ENCODE measurements at places on chromosomes 3 and 15.
A peak's percentile ranks its signal among the peaks of the same experiment; 100 is the strongest.

GRCh38 chr15:75725719-75726607, 13.3 kb upstream of the CSPG4 start:
- DNase-seq, result no peak

DNA sequence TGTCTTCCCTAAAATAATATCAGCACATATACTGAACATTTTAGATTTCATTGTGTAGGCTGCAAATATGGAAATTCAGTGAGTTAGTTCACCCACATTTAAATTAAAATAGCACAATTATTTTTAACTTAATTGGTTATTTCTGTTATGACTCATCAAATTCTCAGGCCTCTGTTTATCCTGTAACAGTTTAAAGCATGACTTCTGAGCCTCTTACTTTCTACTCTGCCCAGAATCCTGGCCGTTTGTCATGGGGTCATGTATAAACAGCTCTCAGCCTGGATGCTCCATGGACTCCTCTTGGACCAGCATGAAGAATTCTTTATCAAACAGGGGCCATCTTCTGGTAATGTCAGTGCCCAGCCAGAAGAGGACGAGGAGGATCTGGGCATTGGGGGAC, 12.2 kb downstream of the TUBGCP4 start:
- DNase-seq, result no peak

- no peak for DNase-seq
These were observed 53.8 kb downstream of the HMG20A start for GRCh38 chr15:77474310-77474988.

DNA sequence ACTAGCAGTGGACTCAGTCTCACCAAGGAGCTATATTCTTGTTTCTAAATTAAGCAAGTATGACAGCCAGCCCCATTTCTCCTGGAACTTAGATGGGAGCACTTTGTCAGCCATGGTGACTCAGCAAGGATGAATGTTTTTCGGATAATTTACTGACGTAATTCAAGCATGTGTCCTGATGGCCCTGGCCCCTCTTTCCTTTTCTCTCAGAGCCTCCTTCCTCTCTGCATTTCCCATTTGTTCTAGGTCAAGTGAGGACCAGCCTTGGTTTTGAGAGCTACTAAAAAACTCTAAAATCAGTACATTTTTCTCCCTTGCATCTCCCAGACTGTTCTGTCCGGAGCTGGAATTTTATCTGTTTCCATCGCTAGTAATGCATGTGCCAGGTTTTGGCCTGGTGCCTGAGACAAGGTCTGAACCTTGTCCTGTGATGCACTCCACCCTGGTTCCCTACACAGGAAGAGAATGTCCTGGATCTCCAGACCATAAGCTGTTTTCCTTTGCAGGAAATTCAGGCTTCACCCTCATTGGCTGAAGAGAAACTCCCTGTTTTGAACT, 256.6 kb upstream of the ROPN1 start:
- DNase-seq, result no peak

DNA sequence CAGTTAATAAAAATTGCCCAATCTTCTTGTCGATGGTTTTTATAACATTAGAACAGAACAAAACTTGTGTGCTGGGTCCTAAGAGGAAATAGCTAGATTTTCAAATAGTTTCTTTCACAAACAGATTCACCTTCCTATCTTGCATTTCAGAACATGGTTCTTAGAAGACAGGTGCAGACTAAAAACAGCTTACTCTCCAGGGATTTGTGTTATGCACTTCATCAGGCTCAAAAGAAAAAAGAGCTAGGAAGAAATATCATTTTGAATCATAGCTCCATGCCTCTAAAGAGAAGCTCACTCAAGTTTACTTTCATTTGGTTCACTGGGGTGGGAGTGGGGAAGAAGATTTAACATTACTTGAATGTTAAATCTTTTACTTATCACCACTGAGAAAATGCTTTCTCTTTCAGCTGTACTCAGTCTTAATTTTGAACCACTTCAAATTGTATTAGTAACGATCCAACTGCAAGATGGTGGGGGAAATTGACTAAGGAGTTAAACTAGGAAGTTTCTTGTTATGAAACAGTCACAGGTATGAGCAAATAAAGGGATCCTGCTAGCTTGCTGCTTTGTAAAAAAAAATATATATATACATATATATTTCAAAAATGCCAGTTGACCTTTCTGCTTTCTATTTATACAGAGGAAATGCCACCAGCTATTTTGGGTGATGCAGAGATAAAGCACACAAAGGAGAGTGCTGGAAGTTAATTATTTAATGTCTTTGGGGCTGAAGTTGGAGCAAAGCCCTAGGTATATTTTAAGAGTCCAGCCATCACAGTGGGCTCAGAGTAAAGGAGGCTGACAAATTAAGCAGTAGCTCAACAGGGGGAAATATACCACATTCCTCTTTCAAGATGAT, 28.3 kb upstream of the NUDT16 start:
- no peak for DNase-seq

DNA sequence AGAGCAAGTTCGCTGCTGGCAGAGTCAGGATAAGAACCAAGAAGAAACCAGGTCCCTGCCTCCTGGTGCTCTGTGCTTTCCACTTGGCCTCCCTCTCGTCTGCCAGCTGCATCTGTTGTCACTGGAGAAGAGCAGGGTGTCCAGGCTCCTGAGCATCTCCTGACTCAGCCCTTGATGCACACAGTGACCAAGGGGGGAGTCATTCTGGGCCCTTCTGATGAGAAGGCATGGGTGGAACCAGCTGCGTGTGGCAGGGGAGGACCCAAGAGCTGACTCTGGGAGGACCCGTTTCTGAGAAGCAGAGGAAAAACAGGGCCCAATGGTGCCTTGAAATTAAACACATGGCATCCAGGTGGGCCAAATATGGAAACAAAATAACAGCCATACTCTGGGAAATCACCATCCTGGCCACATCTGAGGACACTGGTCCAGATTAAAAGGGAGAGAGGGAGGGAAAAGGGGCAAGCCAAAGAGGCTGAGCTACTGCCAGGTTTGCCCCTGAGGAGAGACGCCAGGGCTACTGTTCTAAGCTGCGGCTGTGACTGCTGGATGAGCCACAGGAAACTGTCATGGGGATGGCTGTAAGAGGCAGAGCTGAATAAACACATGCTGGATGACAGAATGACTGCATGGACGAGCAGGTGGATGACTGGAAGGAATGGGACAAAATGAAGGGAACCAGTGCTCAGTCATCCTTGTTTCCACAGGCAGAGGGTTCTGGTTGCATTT, 58.1 kb upstream of the CA12 start:
- DNase-seq, result no peak

- DNase-seq, result no peak
These were observed 10.4 kb downstream of the SLC12A8 start for GRCh38 chr3:125202197-125202596.

- DNase-seq, result no peak
These were observed 596.6 kb downstream of the GBE1 start for GRCh38 chr3:81164806-81165205.

GRCh38 chr3:38031022-38031994, 1.9 kb upstream of the PLCD1 start:
- DNase-seq, result peak; percentile 27

DNA sequence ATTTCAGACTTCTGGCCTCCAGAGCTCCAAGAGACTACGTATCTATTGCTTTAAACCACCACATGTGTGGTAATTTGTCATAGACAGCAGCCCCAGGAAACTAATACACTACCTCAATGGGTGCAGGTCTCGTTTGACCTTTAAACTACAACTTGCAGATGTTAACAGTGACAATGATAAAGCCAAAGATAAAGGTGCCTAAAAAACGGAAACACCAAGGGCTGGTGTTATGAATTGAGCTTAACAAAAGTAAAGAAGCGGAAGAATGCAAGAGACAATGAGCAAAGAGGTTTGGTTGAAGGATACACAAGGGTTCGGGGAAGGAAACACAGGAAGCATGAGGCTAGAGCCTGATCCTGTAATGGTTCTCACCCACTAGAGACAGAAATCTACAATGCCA, 50.8 kb downstream of the RFTN1 start:
- no peak for DNase-seq

DNA sequence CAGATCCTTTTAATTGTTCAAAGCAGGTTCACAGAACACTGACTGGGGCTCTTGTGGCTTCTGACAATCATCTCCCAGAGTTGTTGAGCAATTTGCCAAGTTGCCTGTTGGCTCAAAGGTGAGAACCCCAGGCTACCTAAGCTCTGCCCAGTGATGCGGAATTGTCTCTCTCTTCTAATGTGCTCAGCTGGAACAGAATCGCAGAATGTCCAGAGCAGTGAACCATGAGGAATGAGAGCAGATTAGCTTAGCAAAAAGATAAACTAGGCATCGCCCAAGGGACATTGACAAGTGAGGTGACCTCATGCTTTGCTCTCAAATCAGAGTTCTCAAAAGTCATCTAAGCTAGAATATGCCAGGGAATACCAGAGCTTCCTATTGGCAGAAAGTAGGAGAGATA, 148.1 kb downstream of the WDR76 start:
- no peak for DNase-seq

DNA sequence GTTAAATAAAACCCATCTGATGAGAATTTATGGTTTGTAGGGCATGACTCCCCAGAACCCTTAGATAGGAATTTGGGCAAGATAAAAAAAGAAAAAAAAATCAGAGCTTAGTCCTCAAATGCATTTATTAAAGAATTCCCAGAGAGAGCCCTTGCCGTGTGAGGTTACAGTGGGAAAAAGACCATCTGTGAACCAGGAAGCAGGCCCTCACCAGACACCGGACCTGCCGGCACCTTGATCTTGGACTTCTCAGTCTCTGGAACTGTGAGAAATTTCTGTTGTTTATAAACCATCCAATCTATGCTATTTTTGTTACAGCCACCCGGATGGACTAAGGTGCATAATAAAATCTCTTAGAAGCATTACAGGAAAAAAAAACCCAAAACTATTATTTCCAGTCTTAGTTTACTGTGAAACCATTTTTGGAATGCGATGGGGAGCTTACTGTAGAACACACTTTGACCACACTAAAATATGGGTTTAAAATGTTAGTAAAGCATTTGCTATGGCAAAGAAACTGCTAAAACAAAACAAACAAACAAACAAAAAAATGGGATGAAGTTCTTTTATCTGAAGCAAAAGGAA, 72.2 kb downstream of the LEKR1 start:
- no peak for DNase-seq

DNA sequence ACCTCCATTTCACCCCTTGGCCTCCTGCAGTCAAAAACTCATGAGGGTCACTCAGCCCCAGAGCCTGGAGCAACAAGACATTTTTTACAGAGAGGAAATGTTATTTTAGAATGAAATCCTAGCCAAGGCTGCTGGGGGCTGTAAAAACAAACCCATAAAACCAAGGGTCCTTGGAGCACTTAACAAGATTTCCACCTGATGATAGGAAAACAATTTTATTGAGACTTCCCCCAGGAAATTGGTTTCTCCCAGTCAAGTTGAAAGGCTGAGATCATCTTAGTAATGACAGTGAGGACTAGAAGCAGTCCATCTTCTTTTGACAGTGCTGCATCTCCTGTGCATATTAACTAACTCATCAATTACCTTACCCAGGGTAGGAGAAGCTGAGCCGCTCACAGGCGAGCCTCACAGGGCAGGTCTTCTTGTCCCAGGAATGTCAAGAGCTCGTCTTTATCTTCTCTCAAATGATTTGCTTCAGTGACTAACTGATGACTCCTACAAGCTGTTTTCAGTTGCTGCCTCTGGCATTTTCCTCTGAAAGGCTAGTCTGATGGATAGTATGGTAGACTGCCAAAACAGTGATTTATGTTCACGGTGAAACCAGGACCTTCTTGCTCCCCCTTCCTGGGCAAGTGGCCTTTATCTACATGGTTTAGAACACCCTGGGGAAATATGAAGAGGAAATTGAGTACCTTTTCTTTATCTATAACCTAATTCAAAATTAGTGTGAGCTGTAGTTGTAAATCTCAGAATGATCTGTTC, 34.6 kb upstream of the AEN start:
- DNase-seq, result no peak

DNA sequence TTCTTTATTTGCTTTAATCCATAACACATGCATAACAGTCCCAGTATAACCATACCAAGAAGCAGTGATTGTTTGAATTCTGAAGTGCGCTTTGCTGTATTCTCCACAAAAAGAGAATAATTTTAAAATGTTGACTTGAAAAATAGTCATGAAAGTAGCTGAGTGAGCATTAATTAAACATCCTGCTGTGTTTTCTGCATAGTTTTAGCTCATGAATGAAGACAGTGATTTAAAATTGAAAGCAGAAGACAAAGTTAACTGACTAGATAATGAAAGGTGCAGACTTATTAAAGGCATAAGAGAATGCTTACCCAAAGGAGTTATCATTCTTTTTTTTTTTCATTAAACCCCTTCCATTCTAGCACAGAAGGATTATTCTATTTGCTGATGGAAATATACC, 143.5 kb downstream of the GABRG3 start:
- no peak for DNase-seq

- DNase-seq, result peak; percentile 70
These were observed at the start of gene GOLGA8B for GRCh38 chr15:34583399-34584329. Gene GOLGA8B (minus strand): TSS chr15:34583651. CDS start chr15:34535912, 47,739 bp downstream.

GRCh38 chr3:123290107-123290930, 88.6 kb downstream of the SEC22A start:
- no peak for DNase-seq

DNA sequence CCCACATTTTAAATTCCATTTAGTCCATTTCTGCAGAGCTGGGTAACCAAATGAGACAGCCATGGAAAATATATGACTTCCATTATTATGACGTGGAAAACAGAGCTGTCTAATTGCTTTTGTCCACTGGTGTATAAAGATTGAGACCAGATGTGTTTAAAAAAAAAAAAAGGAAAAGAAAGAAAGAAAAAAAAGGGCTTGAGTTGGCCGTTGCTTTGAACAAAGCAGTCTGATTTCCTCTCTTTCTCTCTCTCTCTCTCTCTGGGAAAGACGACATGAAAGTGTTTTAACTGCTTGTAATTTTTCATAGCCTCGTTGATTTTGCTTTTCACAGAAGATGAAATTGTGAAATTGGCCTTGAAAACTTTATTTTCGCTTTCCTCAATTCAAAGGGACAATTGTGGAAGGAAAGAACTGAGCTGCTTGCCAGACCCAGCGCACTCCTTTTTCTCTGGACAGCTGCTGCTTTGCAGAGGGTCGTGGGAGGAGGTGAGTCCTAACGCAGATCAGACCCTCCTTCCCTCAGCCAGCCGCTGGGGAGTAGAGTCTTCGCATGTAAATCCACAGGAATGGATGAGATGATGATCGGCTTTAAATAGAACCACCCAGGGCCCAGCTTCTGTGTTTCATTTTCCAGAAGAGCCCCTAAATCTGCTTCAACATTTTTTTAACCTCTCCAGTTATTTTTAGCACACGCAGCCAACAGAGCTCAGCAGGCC, 42.8 kb upstream of the UBE2E1 start:
- no peak for DNase-seq

DNA sequence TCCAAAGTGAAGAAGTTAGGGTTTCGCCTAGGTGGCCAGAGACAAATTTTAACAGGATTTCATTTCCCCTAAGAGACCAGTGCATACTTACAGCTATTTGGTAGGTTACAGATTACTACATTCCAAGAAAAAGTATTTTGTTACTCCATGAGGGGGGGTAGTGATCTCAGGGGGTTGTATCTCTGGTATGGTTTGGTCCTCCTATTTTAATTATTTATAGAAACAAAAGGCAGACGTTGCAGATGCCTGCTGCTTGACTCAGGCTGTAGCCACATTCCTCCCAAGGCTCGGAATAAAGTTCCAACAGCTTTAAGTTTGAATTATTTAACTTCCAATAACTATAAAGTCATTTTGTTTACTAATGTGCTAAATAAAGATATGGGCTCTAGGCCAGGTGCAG, 1.3 kb upstream of the TRIM59 start:
- DNase-seq, result no peak

Measured in activated gamma-delta T cell treated with Interleukin-2 at 50 U/mL for 16 hours (primary cell).